ENCODE measurements at places on chromosomes 7 and 10. TPM values are rescaled to one million over a fixed set of nuclear protein-coding genes. Genes with fewer than 3 reads are reported as not detected.

DNA sequence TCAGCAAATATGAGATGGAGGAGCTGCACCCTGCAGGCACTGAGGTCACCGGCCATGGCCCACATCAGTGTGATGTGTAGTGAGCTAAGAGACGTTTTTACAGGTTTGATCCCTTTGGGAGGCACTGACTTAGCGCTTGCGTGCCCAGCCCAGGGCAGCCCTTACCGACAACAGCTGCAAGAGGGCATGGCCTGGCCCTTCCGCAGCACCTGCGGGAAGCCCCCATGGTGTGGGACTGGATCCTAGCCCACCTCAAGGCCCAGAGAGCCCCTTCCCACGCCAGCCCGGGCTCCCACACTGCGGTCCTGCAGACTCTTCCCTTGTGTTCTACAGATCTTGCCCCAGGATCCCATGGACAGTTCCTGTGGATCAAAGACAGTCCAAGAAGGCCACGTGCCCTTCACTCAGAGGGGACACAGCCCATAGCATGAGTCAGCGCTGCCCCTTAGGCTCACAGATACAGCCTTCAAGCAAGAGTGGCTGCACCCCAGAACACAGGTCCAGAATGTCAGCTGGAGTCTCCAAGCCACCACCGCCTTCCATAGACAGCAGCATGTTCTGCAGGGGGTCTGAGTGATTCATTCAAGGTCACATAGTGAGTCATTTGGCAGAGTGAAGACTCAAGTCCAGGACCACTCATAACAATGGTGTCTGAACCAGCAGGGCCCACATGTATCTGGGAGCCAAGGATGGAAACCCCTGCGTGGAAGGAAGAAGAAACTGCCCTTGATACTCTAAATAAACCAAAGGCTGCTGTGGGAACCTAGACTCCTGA is 25.4 kb downstream of the TLL2 start:
- no peak for DNase-seq

DNA sequence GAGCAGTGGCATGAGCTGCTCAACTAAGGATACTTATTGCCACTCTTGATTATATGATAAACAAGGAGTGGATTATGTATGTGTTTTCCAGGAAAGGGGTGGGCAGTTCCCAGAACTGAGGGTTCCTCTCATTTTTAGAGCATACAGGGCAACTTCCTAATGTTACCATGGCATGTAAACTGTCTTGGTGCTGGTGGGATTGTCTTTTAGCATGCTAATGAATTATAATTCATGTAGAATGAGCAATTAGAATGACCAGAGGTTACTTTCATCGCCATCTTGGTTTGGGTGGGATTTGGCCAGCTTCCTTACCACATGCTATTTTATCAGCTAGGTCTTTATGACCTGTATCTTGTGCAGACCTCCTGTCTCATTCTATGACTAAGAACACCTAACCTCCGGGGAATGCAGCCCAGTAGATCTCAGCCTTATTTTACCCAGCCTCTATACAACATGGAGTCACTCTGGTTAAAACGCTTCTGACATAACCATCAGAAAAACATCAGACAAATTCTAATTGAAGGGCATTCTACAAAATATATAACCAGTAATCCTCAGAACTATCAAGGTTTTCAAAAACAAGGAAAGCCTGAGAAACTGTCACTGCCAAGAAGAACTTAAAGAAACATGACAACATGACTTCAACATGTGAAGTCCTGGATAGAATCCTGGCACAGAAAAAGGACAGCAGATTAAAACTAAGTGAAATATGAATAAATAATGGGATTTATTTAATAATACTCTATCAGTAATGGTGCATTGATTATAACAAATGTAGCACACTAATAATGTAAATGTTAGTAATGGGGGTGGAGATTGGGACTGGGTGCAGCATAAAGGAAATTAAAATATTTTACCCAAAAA is 365.0 kb downstream of the SEMA3D start:
- no peak for DNase-seq

DNA sequence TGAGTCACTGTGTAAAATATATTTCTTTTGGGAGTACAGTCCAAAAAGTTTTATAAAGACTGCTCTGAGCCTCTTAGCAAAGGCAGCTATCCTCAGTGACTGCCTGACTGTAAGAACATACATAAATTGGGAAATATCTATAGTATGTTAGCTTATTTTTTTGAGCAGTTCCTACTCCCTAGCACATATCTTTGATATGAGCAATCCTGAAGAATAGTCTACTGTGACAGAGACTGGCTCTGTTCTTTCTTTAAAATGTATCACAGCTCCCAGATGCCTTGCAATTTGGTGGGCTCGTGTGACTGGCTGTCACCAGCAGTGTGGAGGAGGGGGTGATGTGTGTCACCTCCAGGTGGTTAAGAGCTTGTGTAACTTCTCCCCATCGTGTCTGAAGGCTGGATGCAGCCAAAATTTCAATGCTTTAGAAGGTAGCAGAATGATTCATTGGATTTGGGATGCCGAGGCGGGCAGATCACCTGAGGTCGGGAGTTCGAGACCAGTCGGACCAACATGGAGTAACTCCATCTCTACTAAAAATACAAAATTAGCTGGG is 47.9 kb downstream of the MTERF1 start:
- no peak for DNase-seq

DNA sequence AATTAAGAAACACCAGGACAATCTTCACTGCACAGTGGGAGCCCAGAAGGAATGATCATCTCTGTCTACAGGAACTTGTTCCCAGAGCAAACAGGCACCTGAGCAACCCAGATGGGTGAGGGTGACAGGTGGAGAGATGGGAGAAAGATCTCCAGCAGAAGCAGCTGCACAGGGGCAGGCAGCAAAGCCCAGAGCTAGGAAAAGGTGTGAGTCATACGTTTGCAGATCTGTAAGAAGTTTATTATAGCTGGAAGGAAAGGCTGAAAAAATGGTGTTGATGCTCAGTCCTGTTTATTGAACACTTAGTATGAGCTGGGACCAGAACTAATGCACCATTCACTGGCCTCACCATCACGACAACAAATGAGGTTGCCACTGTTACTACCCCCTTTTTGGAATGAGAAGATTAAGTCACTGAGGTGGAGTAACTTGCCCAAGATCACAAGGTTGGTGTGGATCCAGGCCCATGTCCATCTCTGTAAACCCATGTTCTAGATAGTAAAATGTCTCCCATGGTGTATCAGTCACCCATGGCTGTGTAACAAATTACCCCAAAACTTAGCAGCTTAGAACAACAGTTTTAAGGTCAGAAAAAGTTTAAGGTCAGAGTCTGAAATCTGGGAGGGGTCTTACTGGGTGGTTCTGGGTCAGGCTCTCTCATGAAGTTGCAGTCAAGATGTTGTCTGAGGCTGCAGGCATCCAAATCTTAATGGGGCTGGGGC is 506.9 kb downstream of the RPS24 start:
- DNase-seq, result no peak

DNA sequence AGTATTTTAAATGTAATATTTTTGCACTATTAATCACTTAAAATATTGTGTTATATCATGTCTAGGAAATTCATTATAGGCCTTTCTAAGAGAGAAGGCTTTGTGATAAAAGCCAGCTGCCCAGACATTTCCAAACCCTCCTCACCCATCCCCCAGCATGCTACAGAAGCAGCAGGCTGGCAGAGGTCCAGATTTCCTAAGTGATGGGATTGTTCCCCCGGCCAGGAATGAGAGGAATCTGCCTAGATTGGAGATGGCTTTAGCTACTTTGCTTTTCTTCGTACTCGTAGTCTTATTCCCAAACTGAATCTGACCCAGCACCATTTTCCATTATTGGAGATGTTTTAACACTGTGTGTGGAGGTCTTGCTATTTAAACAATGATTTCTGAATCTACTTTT is 29.4 kb downstream of the CDK14 start:
- peak; percentile 58 for DNase-seq

DNA sequence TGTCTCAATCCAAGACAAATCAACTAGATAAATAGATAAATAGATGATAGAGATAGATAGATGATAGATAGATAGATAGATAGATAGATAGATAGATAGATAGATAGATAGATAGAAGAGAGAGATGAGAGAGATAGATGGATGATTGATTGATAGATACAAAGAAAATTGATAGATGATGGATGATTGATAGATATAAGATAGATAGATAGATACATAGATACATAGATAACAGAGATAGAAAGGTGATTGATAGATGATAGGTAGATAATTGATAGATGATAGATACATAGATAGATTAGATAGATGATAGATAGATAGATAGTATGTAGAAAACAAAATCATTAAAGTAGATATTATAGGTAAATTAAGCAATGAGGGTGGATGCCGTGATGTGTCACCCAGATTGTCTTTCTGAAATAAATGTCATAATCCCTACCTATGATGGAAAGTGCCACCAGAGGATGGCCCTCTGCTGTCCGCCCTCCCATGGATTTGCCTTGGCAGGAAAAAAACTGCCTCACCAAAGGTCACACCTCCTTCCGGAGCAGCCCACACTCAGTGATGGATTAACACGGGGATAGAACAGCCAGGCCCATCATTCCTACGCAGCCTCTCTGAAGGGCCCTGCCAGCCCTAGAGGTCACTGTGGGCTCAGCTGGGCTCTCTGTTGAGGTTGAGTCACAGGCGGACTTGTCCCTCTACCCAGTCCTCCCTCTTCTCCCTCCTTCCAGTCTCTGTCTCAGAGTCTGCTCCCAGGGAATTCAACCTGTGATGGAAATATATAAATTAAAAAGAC is 50.8 kb downstream of the KCNH2 start:
- no peak for DNase-seq

DNA sequence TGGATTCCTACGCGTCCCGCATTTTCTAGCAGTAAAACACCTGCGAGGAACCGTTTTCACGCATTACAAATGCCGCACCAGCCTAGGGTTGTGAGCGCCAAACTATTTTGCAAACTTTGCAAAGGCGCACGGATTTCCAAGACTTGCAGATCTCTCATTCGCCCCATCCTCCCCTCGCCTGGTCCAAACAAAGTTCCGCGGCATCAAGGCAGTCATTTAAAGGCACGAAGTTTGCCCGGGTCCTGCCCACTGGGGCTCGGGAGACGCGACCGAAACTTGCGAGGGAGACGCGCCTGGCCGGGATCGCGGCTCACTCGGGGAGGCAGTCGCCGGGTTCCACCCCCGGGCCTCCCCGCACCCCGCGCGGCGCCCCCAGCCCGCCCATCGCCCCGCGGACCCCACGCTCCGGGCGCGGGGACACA is 613 bp downstream of the USP6NL start:
- DNase-seq, result no peak

The C10orf67 gene
- polyA plus RNA-seq, result not detected

The PRKCQ gene
- 0.37 TPM for polyA plus RNA-seq

The HECTD2 gene
- polyA plus RNA-seq, result 4.2 TPM

The STAG3 gene
- 0.29 TPM for polyA plus RNA-seq

Data from endothelial cell of umbilical vein (primary cell).